ENCODE measurements at places on chromosomes 7 and 10. TPM values are rescaled to one million over a fixed set of nuclear protein-coding genes. Genes with fewer than 3 reads are reported as not detected.

The SORCS1 gene
- not detected for total RNA-seq

The NXPH1 gene
- not detected for total RNA-seq

The LBX1 gene
- total RNA-seq: 0.15 TPM

The ITGB8 gene
- total RNA-seq: 4.9 TPM

The CUZD1 gene
- total RNA-seq: 2.9 TPM

The CYP3A4 gene
- 0.15 TPM for total RNA-seq

Data from Panc1 (cell line).